MG63 (cell line): ENCODE measurements at places on chromosomes 1 and 21. TPM values are rescaled to one million over a fixed set of nuclear protein-coding genes. Genes with fewer than 3 reads are reported as not detected.
A peak's percentile ranks its signal among the peaks of the same experiment; 100 is the strongest.

SV2A gene
- 0.16 TPM in 1 of 2 replicates, not detected in the other for total RNA-seq

TRPM2 gene
- 0.13 TPM in 1 of 2 replicates, not detected in the other for total RNA-seq

MIGA1 gene
- 2.7 and 3.5 TPM in 2 replicates for total RNA-seq

DNA sequence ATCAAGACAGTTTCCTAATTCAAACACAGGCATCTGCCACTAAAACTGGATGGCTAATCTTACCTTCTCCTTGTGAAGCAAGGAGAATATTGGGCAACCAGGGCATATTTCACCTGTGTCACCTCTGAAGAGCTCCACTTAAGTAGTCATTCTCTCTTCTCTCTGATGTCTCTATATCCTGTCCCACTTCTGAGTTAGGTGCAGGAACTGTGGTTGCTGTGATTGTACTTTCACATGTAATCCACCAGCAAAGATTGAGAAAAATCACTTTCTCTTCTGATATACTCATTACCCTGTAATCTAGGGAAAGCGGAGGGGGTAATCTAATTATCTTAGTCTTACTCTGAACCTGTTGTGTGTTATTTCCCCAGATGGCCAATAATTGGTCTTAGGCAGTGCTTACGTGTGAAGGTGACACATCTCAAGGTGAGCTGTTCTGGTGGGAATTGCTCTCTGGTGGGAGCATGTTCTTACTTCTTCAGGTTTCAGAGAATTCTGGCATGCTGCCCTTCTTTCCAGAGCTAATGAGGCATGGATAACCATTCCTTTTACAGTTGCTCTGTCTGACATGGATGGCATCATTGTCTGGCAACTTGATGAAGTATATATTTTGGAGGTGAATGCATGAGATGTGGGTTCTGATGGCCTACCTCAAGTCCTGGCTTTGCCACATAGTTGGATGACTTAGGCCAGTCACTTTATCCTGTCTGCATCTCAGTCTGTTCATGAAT is 12.0 kb downstream of the XCL2 start:
- DNase-seq = no peak

DNA sequence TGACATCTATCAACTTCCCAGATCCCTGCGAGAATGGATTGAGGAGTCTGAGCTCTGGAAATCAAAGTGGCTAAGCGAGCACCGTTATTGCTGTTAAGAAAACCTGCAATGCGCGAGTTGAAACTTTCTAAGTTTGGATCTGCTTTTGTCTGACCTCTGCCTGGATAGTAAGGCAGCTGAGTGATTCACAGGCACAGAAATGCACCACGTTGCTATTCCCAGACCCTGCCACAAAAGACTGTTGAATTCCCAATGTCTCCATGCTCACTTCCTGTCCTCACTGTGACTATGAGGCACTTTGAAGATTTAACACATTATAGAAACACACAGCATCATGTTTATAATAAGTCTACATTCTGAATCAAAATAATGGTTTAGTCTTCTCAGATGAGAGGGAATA is 27.1 kb upstream of the CNIH3 start:
- no peak for DNase-seq

DNA sequence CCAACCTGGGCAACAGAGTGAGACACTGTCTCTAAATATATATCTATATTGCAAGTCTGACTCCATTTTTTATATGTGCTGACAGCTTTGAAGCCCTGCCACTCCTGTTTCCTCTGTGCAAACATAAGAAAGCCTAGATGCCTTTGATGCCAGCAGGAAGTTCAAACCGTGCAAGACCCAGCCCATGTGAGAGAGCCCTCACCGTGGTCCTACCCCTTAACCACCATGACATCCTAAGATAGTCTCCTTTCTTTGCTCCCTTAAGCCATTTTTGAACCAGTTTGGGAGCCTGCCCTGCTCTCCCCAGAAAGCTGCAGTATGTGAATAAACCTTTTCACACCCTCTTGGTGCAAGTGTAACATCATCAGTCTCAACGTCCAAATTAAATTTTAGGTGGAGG is 3.7 kb upstream of the DIPK1A start:
- DNase-seq = no peak

DNA sequence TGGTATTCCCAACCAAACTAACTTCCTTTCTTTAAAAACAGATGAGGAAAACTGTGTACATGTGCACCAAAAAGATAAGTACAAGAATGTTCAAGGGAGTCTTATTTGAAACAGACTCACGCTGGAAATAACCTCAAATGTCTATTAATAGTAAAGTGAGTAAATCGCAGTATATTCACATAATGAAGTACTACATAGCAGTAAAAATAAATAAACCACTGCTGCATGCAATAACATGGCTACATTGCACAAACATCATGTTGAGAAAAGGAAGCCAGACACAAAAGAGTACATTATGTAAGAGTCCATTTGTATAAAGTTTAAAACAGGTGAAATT is 5.2 kb upstream of the DENND2D start:
- no peak for DNase-seq

GRCh38 chr1:116404699-116405098 is 31.7 kb downstream of the ATP1A1 start:
- no peak for DNase-seq

DNA sequence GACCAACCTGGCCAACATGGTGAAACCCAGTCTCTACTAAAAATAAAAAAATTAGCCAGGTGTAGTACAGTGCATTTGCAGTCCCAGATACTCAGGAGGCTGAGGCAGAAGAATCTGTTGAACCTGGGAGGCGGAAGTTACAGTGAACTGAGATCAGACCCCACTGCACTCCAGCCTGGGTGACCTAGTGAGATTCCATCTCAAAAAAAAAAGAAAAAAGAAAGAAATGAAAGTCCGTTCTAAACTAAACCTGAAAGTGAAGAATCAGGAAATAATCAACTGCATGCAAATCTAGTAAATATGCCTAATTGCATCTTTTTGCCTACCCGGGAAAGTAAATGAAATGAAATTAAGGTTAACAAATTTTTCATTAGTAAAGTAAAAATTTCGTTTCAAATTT is 99.6 kb downstream of the ZZZ3 start:
- DNase-seq = no peak

GRCh38 chr1:107870696-107871095 is 94.3 kb downstream of the VAV3 start:
- DNase-seq = peak; percentile 33

DNA sequence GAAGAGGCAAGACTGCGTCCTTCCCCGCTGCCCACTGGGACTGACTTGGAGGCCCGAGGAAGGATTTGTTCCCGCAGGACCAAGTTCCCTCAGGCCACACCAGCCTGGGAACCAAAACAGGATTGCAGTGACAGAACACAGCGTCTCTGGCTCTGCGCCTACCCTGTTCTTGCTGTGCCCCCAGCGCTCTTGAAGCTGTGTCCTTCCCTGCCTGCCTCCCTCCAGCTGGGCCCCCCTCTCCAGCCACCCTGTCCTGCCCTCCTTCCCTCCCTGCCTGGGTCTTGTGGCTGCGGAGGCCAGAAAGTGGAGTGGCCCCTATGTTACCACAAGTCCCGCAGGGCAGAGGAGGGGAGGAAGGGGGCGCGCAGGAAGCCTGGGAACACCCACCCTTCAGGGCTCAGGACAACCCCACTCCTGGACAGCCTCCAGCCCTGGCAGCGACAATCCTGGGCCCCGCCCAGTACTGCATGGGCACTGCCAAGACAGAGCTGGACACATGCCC is 164.9 kb downstream of the DYRK1A start:
- peak; percentile 5 for DNase-seq

GRCh38 chr1:99685516-99686180 is 39.7 kb downstream of the PALMD start:
- DNase-seq = peak; percentile 94

GRCh38 chr1:47627471-47628370 is 189.9 kb downstream of the FOXD2 start:
- DNase-seq = no peak
